ENCODE measurements at places on chromosomes 4 and X.

DNA sequence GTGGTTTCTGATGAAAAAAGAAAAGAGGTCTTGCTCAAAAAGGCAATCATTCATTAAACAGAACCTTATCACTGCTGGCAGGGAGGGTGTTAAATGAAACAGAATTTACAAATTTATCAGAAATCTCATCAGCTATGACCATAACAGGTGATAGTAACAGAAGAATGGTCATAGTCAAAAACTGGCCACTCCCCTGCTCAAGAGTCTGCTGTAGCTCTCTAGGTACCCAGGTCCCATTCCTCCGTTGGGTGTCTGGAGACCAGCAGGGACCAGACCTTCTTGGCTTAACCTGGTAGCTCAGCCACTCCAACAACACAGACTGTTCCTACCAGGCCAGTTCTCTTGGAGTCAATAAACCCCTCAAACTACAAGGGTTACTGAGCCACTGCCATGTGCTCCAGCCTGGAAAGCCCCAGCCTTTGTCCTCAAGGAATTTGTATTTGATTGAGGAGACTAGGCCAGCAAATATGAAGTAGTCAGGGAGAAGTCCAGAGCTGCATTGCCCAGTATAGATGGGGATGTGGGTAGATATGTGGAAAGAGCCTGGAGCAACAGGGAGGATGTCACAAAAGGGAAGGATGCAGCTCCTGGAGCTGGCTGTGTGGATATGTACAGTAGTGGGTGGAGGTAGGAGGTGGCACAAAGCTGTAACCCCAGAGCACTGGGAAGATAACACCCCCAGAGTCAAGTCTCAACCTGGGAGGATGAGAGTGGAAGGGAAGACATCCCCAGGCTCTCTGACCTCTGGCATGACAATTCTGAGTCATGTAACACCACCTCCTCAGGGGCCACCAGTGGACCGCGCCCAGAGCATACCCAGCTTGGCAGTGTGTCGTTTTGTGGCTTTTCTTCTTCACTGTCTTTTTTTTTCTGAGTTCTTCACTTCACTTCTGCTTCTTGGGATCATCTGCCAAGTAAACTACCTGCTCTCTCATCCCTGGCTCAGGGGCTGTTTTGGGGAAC, 21.9 kb downstream of the RASL11B start:
- DNase-seq, result no peak

DNA sequence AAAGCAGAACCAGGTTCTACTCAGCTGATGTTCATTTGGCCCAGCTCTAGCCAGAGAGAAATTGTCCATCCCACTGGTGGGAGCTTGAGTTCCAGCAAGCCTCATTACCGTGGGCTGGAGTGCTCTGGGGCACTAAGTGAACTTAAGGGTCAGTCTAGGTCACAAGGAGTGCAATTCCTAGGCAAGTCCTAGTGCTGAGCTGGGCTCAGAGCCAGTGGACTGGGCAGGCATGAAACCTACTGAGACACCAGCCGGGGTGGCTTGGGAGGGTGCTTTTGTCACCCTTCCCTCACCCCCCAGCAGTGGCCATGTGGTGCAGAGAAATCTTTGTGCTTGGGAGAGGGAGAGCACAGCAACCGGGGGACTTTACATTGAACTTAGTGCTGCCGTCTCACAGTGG, 39.4 kb downstream of the GSX2 start:
- no peak for DNase-seq

DNA sequence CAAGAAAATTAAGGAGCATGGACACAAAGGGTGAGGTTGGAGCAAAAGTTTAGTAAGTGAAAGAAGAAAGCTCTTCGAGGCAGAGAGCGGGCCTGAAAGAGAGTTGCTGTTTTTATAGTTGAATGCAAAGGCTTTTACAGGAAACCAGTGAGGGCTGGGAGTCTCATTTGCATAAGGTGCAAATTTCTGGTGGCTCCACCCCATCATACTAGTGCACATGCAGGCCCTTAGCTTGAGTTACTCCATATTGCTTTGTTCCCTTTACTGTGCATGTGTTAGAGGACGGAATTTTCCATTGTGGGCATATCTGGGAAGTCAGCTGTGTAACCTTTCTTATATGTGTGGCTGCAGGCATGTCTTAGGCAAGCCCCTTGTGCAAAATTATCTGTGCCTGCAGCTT, 48.0 kb downstream of the CPE start:
- no peak for DNase-seq

- peak; percentile 69 for DNase-seq
Measured at GRCh38 chrX:2708592-2709188, 17.6 kb downstream of the CD99 start.

- no peak for DNase-seq
Measured at GRCh38 chrX:50853399-50853798, 39.4 kb upstream of the SHROOM4 start.

GRCh38 chr4:30116401-30116800, 603.8 kb upstream of the PCDH7 start:
- no peak for DNase-seq

GRCh38 chr4:988726-989721, 2.2 kb downstream of the IDUA start:
- no peak for DNase-seq

DNA sequence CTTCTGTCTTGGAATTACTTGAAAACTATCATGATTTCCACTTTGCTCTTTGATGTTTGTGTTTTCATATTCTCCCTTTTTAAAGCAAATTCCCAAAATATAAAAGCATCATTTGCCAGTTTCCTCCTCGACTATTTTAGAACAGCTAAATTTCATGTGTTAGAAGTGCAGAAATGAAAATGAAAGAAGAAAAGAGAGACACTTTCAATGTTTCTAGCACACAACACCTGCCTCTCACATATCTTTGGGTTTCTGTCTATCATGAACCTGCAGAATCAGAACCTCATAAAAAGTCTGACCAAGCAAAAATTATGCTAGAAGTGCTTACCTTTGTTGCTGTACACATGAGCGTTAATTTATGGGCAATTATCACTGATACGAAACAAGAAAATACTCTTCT, 1.9 kb upstream of the NEUROG2 start:
- no peak for DNase-seq

GRCh38 chrX:151828439-151829080, 84.1 kb upstream of the MAGEA4 start:
- no peak for DNase-seq

DNA sequence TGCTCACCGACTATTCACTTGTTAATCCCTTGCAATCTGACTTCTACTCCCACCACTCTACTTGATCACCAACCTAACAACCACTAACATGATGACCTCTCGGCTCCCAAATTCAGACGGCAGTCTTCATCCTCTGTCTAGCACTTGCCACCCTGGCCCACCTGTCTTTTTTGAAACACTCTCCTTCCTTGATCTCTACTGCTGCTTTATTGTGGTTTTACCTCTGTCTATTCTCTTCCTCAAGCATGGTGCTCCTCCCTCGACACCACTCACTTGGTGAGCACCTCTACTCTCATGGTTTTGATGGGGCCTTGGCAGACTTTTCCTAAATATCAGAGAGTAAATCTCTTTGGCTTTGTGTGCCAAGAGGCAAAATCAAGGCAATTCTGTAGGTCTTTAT, 21.7 kb upstream of the CXCR3 start:
- DNase-seq, result no peak
